ENCODE measurements at places on chromosomes 6 and 20.

DNA sequence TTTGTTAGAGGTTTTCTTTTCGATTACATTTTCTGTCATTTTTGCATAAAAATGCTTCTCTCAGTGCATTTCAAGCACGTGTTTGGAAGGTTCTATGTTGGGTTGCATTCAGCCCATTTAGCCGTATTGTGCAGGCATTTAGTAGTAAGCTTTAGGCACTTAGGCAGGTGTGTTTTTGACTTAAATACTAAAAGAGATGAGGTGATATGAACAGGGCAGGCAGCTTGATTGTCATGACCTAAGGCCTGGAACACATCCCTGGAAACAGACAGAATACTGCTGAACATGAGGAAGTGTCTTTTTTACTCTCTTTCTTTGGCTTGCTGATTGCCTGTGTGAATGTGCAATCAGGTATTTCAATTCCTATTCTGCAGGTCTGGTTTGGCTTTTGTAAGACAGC, 610.5 kb upstream of the MAN1A1 start:
- H3K27ac ChIP-seq, result no peak overlapping the region
- no peaks in the 10 kb centered on the region for H3K4me1 ChIP-seq
- H3K36me3 ChIP-seq, result no peaks in the 10 kb centered on the region
- no peaks in the 10 kb centered on the region for H3K27me3 ChIP-seq
- no peak for DNase-seq
- no peak overlapping the region for H3K4me3 ChIP-seq

DNA sequence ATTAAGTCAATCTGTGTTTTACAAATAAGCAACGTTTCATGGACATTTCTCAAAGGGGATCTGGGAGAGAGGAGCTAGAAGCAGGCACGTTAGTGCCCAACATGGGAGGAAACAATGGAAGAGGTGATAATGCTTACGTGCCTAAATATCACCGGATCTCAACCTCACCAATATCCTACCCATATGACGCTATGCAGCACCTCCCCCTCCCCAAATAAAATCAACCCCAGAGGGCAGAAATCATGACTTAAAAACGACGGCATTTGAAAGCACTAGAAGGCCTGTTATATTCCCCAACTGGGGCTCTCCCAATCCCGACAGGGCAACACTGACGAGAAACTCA, 425 bp downstream of the HBS1L start:
- H3K4me1 ChIP-seq, result peaks cover 39% of the 10 kb centered on the region
- no peak for DNase-seq
- H3K4me3 ChIP-seq, result peak overlapping the region; percentile 95
- H3K27me3 ChIP-seq, result no peaks in the 10 kb centered on the region

DNA sequence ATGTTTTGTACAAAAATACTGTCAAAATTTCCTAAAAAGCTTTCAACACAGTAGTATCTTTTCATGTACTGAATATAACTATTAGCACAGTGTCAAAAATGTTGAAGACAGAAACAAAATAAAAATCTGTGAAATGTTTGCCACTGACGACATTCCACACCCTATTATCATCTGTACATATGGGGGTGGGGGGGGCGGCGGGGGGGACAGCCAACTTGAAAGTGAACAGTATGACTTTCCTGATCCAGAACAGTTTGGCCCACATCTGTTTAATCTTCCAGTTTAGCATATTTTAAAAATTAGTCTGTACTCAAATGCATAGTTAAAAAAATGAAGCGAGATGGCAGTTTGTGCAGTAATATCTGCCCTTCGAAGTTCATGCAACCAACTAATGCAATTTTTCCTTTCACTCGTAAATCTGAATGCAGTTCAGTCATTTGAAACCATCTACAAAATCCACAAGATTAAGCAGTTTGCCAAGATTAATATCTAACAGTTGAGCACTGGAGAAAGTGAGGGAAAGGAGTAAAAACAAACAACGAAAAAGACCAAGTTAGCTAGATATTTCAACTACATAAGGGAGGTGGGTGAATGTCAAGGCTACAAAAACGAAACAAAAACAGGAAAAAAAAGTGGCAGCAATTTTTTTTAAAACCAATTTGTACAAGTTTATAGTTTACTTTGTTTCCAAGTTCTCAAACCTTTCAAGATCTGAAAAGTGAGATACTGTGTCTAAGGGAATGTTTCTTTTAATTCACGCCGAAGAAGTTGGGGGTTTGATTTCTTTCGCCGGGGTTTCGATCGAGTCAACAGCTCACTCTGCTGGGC, 1.9 kb downstream of the CITED2 start:
- H3K27ac ChIP-seq, result peak overlapping the region; percentile 100
- H3K27me3 ChIP-seq, result peaks cover 3% of the 10 kb centered on the region

- DNase-seq, result no peak
- H3K4me1 ChIP-seq, result peaks cover 68% of the 10 kb centered on the region
- H3K36me3 ChIP-seq, result peaks cover 78% of the 10 kb centered on the region
Measured at GRCh38 chr20:58905236-58905635, 52.7 kb downstream of the GNAS start.

- H3K27ac ChIP-seq, result no peak overlapping the region
- H3K4me3 ChIP-seq, result no peak overlapping the region
- H3K27me3 ChIP-seq, result peaks cover 47% of the 10 kb centered on the region
- peaks cover 13% of the 10 kb centered on the region for H3K36me3 ChIP-seq
- peaks cover 35% of the 10 kb centered on the region for H3K4me1 ChIP-seq
- no peak for DNase-seq
Measured at GRCh38 chr6:28585335-28585734, 59.7 kb downstream of the GPX5 start.

- H3K4me3 ChIP-seq, result no peak overlapping the region
- no peak for DNase-seq
Measured at GRCh38 chr20:33267701-33268100, 15.3 kb upstream of the BPIFB1 start.

DNA sequence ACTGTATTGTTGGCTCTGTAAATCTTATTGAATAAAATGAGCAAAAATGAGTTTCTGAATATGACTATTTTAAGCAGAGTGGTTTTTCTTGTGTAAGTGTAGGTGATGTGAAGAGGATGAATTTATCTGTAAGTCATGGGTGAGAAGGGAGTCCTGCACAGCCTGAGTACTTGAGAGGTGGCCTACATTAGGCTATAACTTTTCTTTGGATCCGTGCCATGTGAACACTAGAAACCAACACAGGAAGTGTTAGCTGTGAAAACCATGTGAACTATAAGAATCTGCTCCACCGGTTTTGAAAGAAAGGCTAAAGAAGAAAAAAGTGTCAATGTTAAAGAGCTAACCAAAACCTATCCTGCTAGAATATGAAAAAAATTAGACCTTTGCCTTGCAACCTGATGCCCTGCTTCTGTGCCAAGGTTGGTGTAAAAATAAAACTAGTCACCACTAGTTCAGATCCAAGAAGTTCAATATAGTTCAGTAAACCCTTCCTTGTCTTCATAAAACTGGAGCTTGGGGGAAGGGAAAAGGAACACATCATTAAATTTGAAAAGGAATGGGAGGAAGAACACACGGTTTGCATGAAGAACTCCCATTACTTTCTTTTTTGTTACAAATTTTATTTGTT, 21.3 kb downstream of the PLCB1 start:
- H3K27ac ChIP-seq, result no peak overlapping the region
- H3K4me1 ChIP-seq, result peaks cover 20% of the 10 kb centered on the region
- no peak for DNase-seq
- no peaks in the 10 kb centered on the region for H3K27me3 ChIP-seq
- H3K36me3 ChIP-seq, result no peaks in the 10 kb centered on the region

DNA sequence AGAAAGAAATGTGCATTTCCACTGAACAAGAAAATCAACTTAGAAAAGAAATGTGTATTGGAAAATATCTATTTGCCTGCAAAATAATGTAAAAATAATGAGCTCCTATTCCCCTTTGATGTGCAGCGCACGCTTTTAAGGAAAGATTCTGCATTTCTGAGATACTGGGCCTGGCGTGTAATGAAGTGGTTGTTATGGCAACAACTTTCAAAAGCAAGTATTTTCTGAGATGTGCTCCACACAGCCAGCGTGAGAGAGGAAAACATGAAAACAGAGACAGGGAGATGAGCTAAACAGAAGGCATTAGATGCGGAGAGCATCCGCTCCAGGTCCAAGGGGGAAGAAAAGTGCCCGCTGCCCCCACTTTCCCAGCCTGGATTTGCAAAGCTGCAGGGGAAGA, 39.1 kb upstream of the GTSF1L start:
- no peaks in the 10 kb centered on the region for H3K36me3 ChIP-seq
- no peak for DNase-seq
- H3K27ac ChIP-seq, result no peak overlapping the region
- H3K4me3 ChIP-seq, result no peak overlapping the region
- H3K27me3 ChIP-seq, result peaks cover 35% of the 10 kb centered on the region
- no peaks in the 10 kb centered on the region for H3K4me1 ChIP-seq

DNA sequence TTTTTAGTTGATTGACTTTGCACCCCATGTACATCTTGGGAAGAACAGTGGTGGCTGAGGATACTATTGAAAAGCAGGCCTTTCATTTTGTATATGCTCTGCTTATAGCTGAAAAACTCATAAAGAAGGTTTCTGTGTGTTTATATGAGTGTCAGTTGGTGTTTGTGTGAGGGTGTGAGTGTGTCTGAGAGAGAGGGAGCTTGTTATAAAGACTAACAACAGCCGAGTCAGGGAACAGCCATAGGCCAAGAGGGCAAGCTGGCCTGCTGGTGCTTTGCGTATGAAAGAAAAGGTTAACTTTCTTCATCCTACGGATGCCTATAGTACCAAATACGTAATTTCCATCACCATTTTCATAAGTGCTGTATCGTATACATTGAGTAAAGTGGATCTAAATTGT, 88.3 kb downstream of the MTHFD1L start:
- no peaks in the 10 kb centered on the region for H3K27me3 ChIP-seq
- DNase-seq, result no peak
- no peak overlapping the region for H3K27ac ChIP-seq

DNA sequence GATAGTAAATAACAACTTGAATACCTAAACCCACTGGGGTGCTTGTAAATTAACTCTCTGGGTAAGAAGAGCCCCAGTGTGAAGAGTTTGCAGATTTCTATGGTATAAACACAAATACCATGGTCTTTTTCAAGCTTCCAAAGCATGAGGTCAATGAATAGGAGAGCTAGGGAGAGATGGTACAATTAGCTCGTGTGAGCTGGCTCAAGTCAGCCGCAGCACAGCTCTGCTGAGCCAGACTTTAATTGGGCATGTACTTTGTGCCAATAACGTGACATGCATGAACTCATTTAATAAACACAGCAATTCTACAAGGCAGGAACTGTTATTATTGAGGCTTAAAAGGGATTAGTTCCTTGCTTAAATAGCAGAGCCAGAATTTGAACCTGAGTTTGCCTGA, 684.2 kb downstream of the KIF16B start:
- no peak for DNase-seq
- H3K4me1 ChIP-seq, result no peaks in the 10 kb centered on the region
- H3K27ac ChIP-seq, result no peak overlapping the region
- H3K36me3 ChIP-seq, result no peaks in the 10 kb centered on the region

DNA sequence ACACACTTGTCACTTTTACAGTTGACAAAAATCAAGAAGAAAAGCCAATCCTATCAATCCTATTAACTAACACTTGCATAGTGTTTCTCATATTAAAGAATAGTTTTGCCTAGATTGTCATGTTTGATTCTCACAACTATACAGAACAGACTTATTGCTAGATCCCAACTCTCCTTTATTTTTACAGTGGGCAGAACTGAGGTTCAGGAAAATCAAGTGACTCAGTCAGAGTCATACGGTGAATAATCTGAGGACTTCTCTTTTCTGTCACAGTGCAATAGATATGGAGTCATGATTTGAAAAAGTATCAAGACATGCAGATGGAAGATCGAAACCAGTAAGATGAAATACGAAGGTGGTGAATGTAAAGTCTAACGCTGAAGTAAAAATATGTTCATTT, 195.1 kb upstream of the CITED2 start:
- H3K36me3 ChIP-seq, result no peaks in the 10 kb centered on the region
- no peak overlapping the region for H3K4me3 ChIP-seq
- DNase-seq, result no peak
- no peaks in the 10 kb centered on the region for H3K4me1 ChIP-seq
- no peak overlapping the region for H3K27ac ChIP-seq

GRCh38 chr6:13413900-13414555, 73.4 kb downstream of the GFOD1 start:
- DNase-seq, result peak; percentile 41
- no peak overlapping the region for H3K27ac ChIP-seq
- peaks cover 8% of the 10 kb centered on the region for H3K27me3 ChIP-seq
- no peaks in the 10 kb centered on the region for H3K36me3 ChIP-seq
- H3K4me1 ChIP-seq, result peaks cover 3% of the 10 kb centered on the region

GRCh38 chr6:71124340-71124739, 164.3 kb upstream of the OGFRL1 start:
- H3K4me1 ChIP-seq, result no peaks in the 10 kb centered on the region
- no peak overlapping the region for H3K27ac ChIP-seq
- H3K27me3 ChIP-seq, result no peaks in the 10 kb centered on the region

DNA sequence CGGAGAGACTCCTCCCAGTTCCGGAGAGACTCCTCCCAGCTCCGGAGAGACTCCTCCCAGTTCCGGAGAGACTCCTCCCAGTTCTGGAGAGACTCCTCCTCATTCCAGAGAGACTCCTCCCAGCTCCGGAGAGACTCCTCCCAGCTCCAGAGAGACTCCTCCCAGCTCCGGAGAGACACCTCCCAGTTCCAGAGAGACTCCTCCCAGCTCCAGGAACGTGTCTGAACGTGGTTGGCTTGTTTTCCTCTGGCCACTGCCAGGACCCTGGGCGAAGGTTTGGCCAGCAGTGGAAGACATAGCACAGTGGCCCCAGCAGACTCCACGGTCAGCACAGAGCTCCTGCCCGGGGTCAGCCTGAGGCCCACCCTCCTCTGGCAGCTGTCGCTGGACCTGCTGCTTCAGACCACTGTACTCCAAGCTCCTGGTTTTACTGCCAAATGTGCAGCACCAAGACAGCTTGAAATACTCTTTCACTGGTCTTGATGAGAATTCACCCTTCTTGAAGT, 122.3 kb upstream of the AFDN start:
- peaks cover 78% of the 10 kb centered on the region for H3K27me3 ChIP-seq
- peaks cover 61% of the 10 kb centered on the region for H3K4me1 ChIP-seq
- no peak for DNase-seq
- H3K36me3 ChIP-seq, result no peaks in the 10 kb centered on the region

DNA sequence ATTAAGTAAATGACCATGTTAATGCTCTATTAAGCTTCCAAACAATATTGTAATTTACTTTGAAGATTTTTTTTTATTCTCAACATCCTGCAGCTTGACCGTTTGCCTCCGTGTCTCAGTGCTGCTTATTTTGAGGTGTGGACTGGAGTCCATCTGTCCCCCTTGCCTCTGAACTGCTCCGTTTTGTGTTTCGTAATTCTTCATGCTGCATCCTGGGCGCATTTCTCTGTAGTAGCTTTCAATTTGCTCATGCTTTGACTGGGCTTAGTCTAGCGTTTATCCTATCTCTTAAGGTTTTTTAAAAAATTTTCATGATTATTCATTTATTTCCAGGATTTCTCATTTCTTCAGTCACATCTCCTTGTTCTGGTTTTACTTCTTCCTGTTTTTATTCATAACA, 37.8 kb downstream of the PTPN1 start:
- H3K36me3 ChIP-seq, result peaks cover 47% of the 10 kb centered on the region
- peak overlapping the region; percentile 29 for H3K4me3 ChIP-seq
- no peaks in the 10 kb centered on the region for H3K27me3 ChIP-seq

- H3K4me3 ChIP-seq, result no peak overlapping the region
- peaks cover 57% of the 10 kb centered on the region for H3K4me1 ChIP-seq
- DNase-seq, result no peak
Measured at GRCh38 chr6:111602481-111603011, 3.1 kb downstream of the TRAF3IP2 start.
